Effector memory CD8-positive, alpha-beta T cell (primary cell): ENCODE measurements at places on chromosomes 6 and 20.

DNA sequence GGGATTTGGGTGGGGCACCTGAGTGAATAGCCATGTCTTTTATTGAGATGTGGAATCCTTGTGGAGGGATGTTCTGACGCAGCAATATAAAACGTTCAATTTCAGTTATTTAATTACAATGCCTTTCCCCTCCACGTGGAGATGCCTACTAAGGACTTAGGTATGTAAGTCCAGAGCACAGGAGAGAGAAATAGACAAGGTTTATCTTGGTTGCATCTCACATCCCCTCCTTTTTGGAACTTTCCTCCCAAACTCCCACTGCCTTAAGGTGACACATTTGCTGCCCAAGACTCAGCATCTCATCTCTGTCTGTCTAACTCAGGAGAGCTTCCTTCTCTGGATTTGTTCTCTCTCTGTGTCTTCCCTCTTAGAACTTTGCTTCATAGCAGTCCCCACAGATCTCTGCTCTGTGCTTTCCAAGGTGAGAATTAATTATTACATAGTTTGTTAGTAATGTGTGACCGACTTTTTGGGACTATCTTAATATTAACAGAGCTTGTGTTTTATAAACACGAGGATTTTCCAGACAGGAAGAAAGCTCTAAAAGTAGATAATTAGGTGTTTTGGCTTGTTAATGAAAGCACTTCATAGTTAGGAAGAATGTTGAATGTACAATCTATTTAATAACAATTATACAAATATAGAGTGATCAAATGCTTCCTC lies 52.6 kb downstream of the COL19A1 start:
- no peak for DNase-seq

- DNase-seq, result no peak
Observed at GRCh38 chr6:3517350-3517749, 60.5 kb upstream of the SLC22A23 start.

- no peak for DNase-seq
Observed at GRCh38 chr6:104527761-104528415, 331.8 kb downstream of the HACE1 start.

- no peak for DNase-seq
Observed at GRCh38 chr20:9363673-9364072, 150.7 kb upstream of the LAMP5 start.

- no peak for DNase-seq
Observed at GRCh38 chr6:161809971-161810370, 536.1 kb upstream of the AGPAT4 start.
